ENCODE measurements at places on chromosomes 2 and 18.

GRCh38 chr2:7609556-7609955 lies 692.3 kb downstream of the RNF144A start:
- no peak for DNase-seq

DNA sequence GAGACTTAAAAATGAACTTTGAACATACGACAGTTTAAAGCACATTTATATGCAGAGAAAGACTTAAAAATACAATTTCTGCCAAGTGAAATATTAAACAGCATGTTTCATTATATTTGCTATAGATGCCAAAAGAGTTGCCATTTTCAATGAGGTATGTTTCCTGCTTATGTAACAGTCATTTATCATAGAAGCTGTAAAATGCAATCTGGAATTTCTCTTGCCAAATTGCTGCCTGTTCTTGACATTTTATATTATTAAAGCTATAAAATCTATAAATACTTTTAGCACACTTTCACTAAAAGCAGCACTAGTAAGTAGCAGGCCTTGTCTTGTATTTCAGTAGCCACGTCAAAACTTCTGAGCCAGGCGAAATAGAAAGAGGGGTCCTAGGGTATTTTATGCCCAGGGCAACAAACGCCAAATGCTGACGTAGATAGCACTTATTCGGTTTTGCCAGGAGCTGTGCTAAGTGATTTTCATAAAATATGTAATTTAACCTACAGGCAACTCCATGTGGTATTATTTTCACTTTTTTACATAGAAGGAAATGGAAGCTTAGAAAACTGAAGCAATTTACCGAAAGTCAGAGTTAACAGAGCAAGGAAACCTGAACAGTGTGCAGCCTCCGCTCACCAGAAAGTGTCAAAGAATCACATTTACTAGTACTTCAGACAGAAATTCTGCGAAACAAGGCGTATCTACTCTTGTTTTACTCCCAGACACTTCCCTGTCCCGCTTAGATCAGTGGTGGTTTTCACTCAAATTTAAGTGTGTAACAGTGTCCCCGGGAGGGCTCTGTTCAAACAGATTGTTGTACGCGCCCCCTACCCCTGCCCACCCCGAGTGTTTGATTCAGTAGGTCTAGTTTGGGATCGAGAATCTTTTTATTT lies 1.2 kb upstream of the CYP20A1 start:
- DNase-seq: no peak

DNA sequence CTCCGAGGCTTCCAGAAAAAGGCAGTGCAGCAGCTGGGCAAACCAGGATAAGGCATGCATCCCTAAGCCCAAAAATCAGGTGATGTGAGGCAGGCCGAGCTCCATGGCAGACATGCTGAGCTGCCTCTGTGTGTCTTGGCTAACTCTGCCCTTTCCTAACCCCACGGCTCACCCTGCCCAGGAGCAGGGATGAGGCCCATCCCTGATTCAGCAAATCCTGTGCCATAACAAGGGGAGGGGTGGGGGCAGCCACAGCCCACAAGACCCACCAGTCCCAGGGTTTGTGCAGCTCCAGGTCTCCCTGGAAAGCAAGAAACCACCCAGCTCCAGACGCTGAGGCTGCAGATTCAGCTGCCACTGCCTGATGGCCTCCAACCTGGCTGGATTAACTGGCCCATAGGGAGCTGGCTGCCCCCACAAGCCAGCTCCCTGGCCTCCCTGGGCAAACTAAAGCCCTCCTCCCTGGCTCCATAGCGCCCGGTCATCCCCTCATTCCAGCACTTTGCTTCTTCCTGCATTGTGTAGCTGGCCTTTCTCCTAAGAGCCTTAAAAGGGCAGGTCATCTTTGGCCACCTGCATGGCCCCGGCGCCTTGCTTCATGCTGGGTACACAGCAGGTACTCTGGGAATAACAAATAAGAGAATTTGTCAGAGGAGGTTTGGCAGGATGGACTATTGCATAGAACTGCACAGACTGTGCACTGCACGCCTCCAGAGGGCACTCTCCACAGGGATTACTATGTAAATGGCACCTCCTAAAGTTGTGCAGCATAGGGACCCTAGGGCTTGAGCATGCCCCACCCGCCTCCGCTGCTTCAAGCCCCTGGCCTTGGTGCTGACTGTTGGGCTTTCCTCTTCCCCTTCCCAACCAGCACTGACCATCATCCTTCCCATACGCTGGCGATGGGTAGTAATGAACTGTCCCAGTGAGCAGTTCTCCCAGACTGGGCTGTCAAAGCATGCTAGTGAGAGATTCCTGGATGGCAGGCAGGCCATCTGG lies 10.7 kb downstream of the STEAP3 start:
- DNase-seq: no peak

DNA sequence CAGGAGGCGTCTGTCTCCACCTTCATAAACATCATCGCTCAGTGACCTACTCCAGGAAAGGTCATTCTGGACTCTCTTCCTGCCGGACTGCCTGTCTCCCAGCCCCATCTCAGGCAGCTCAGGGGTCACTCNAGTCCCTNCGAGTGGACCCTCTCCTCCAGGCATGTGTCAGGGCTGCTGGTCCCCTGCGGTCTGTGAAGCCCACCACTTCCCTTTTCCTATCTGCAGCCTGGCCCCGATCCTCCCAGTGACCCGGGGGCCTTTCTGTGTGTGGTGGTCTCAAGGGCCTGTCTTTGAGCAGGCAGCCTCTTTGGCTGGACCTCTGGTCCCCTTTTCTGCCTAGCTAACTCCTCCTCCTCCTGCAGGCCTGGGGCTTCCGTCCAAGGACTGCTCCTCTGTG lies 5.9 kb upstream of the PARD6G start:
- no peak for DNase-seq

DNA sequence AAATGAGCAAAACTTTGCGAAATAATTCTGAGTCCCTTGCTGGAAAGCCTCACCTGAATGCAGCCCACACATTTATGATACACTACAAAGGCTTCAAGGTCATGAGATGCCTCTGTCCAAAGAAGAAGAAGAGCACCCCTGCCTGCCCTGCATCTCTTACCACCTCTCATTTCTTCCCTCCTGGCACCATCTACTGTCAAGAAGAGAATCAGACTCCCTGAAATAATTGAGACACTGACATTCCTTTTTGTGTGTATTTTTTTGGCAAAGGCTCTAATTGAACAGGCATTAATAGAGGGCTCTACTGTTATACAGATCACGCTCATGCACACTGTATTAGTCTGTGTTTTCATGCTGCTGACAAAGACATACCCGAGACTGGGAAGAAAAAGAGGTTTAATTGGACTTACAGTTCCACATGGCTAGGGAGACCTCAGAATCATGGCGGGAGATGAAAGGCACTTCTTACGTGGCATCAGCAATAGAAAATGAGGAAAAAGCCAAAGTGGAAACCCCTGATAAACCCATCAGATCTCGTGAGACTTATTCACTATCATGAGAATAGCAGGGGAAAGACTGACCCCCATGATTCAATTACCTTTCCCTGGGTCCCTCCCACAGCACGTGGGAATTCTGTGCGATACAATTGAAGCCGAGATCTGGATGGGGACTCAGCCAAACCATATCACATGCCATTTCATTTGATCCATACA lies 176.3 kb downstream of the ALPK2 start:
- no peak for DNase-seq
